Activated T-cell treated with anti-CD3 and anti-CD28 coated beads, Interleukin-2, amount 50 U/mL, for 72 hours (primary cell): ENCODE measurements at places on chromosomes 13 and 19. TPM values are rescaled to one million over a fixed set of nuclear protein-coding genes. Genes with fewer than 3 reads are reported as not detected.

The CEBPA gene
- 0.82 TPM for total RNA-seq

GRCh38 chr13:21625366-21625765 is 21.4 kb upstream of the MICU2 start:
- H3K4me1 ChIP-seq: no peaks in the 10 kb centered on the region
- no peak overlapping the region for H3K4me3 ChIP-seq
- DNase-seq: no peak
- H3K27me3 ChIP-seq: peaks cover 9% of the 10 kb centered on the region

- H3K27me3 ChIP-seq: peaks cover 42% of the 10 kb centered on the region
- H3K27ac ChIP-seq: no peak overlapping the region
- DNase-seq: no peak
- H3K36me3 ChIP-seq: peaks cover 2% of the 10 kb centered on the region
- peak overlapping the region; percentile 24 for H3K4me3 ChIP-seq
Measured at GRCh38 chr19:51489113-51489512, 10.8 kb downstream of the CEACAM18 start.

The ADGRL1 gene
- 15.0 TPM for total RNA-seq

The RNF113B gene
- total RNA-seq: not detected

The TNFSF11 gene
- 2.2 TPM for total RNA-seq

The IZUMO4 gene
- 28.5 TPM for total RNA-seq

DNA sequence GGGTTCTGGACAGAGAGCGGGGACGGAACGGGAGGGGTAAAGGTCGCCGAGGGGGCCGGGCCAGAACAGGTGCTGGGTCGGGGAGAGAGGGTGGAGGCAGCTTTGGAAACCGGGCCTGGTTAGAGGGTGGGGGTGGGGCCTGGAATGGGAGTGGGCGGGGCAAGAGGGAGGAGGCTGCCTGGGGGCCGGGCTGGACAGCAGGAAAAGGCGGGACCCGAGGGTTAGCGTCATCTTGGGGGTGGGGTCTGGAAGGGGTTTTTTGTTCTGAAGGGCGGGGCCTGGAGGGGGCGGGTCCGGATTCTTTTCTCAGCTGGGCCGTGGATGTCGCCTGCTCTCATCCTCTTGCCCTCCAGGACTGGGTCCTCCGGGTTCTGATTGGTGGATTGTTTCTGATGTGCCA is 4.3 kb upstream of the ZNF813 start:
- peak; percentile 8 for DNase-seq
- peaks cover 37% of the 10 kb centered on the region for H3K36me3 ChIP-seq
- H3K27me3 ChIP-seq: peaks cover 12% of the 10 kb centered on the region
- no peak overlapping the region for H3K27ac ChIP-seq
- H3K4me1 ChIP-seq: peaks cover 12% of the 10 kb centered on the region

DNA sequence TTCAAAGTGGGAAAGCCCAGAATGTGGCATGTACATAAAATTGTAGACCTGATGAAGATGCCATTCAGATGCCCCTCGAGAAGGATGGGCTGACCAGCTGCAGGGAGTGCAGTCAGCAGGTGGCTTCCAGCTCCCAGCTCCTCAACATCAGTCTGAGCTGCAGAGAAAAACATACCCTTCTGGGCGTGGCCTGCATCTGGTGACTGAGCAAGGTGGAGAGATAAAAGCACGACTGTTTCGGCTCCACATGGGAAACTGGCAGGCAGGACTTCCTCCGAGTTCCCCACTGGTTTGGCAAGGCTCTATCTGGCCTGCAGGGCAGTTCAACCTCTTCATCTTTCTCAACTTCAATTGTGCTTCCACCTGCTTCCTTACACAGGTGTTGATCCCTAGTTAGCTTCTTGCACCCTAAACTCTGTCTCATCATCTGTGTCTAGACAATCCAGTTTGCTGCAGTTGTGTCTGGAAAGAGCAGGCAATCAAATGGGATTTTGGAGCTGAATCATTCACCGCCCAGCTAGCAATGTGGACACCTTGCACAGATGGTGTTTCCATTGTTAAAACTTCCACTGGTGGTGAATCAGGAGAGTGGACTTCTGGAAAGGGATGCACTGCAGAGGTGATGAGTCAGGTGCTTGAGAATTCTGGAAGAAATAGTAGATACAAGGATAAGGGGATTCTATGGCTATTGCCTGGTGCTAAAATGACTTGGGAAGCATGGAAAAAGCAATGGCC is 56.8 kb downstream of the POLR1D start:
- no peak overlapping the region for H3K27ac ChIP-seq
- H3K36me3 ChIP-seq: peaks cover 2% of the 10 kb centered on the region
- no peak for DNase-seq
- H3K4me1 ChIP-seq: no peaks in the 10 kb centered on the region
